Thoracic aorta endothelial cell (primary cell): ENCODE measurements at places on chromosomes 1 and 21. TPM values are rescaled to one million over a fixed set of nuclear protein-coding genes. Genes with fewer than 3 reads are reported as not detected.

Gene DUSP10
- 2.8 and 4.7 TPM in 2 replicates for total RNA-seq

Gene HSD3B1
- not detected in 2 replicates for total RNA-seq

Gene PLEKHN1
- 0.40 and 0.86 TPM in 2 replicates for total RNA-seq

Gene SLC30A10
- total RNA-seq, result not detected in 2 replicates

Gene FCRL5
- total RNA-seq, result not detected in 2 replicates

Gene KPRP
- total RNA-seq, result not detected in 2 replicates

Gene SH2D2A
- total RNA-seq, result 0.27 and 0.65 TPM in 2 replicates

Gene TBX19
- total RNA-seq, result 0.80 and 1.0 TPM in 2 replicates

Gene CCDC185
- total RNA-seq, result not detected in 2 replicates

Gene MRPS14
- total RNA-seq, result 23.9 and 25.1 TPM in 2 replicates

Gene HPCAL4
- total RNA-seq, result not detected in 2 replicates

Gene FAM3B
- total RNA-seq, result not detected in 2 replicates

Gene LRRN2
- not detected in 2 replicates for total RNA-seq

Gene CHI3L1
- total RNA-seq, result 1.7 and 2.9 TPM in 2 replicates

Gene SIM2
- total RNA-seq, result 0.07 and 0.13 TPM in 2 replicates

Gene C1orf35
- total RNA-seq, result 7.3 and 10.1 TPM in 2 replicates
